ENCODE measurements at places on chromosomes 6 and 20.

DNA sequence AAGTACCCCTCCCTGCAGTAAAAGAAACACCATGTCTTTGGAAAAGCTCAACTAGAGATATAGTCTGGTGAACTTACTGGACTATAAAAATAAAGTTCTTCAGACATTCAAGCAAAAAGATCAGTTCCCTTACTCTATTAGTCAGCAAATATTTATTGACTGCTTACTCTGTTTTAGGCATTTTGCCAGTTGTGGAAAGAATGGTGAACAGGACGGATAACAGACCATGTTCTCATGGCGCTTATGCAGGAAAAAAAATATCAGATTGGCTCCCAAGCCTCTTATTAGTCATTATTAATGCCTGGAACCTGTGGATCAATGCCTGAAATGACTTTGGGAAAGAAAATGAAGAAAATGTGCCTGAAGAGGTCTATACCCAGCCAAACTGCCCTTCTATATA, 282.2 kb upstream of the EPHA7 start:
- no peak for DNase-seq

GRCh38 chr6:12297363-12298016, 7.3 kb downstream of the EDN1 start:
- DNase-seq: no peak

GRCh38 chr6:150830439-150831165, 34.9 kb upstream of the MTHFD1L start:
- no peak for DNase-seq

DNA sequence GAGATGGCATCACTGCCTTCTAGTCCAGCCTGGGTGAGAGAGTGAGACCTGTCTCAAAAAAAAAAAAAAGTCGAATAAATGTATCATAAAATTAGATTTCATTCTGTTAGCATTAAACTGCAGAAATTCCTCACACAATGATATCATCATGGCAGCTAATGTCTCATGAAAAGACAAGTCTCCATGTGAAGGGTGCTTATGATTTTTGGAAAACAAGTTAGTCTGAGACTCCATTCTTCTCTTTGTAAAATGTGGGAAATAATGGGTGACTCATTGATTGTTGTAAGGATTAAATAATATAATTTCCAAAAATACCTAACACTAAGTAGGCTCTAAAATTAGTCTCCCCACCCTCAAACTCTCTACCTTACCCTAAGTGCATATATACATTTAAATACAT, 49.6 kb upstream of the CDYL start:
- DNase-seq: no peak

- no peak for DNase-seq
These were observed 189.6 kb downstream of the MYLK4 start for GRCh38 chr6:2560917-2561698.

DNA sequence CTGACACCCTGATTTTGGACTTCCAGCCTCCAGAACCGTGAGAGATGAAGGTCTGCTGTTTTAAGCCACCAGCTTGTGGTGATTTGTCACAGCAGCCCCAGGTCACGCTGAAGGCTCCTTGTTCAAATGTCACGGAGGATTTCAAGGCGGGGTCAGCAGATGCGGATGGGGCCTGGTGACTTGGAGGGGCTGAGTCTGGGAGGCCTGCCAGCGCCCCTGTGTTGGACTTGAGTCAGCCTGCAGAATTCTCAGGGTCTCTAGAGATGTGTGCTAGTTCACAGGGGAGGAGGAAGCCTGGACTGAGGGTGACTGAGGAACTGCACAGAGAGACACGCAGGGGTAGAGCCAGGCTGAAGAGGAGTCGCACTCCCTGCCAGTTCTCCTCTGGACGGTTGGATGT, 19.5 kb upstream of the TAF4 start:
- no peak for DNase-seq

DNA sequence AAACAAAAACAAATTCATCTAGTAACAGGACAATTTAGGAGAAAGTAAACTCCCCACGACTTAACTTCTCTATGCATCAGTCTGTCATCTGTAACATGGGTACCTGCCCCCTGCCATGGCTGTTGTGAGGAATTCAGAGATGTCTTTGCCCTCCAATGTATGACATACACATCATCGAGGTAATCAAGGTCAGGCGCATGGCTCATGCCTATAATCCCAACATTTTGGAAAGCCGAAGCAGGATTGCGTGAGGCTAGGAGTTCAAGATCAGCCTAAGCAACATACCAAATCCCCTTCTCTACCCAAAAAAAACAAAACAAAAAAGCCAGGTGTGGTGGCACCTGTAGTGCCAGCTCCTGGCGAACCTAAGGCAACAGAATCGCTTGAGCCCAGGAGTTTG, 9.0 kb downstream of the EEF1A1 start:
- no peak for DNase-seq

DNA sequence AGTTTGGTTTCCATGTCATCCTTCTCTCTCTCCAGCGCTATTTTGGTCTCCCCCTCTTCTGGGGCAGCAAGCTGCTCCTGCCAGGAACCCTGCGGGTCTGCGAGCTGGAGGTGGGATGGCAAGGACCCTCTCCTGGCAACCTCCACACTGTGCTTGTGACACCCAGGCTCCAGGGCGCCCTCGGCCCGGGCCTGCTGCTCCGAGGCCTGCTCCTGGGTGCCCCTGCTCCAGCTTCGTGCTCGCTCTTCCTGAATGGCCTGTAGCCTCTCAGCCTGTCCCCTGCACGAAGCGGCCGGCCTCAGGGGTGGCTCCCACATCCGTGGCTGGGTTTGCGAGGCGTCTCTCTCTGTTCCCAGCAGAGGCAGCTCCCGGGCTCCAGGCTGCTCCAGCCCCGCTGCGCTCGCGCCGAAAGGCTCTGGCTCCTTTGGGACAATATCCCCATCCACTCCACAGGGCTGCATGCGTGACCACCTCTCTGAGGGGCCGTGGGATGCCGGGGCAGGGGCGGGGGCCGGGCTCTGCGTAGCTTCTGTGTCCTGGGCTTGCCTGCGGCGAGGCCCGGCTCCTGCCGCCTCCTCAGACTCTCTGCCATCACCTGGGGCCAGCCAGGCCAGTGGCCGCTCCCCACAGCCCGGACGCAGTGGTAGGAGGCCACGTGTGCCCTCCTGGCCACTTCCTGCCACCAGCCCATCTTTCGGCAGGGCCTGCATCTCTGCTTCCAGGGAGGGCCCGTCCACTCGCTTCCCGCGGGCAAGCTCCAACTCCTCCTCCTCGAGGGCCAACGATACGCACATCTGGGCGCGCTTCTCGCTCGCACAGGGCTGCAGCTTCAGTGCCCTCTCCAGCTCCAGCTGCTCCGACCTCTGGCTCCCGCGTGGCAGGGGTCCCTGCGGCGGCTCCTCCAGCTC, 68.9 kb downstream of the GINS1 start:
- DNase-seq: no peak

DNA sequence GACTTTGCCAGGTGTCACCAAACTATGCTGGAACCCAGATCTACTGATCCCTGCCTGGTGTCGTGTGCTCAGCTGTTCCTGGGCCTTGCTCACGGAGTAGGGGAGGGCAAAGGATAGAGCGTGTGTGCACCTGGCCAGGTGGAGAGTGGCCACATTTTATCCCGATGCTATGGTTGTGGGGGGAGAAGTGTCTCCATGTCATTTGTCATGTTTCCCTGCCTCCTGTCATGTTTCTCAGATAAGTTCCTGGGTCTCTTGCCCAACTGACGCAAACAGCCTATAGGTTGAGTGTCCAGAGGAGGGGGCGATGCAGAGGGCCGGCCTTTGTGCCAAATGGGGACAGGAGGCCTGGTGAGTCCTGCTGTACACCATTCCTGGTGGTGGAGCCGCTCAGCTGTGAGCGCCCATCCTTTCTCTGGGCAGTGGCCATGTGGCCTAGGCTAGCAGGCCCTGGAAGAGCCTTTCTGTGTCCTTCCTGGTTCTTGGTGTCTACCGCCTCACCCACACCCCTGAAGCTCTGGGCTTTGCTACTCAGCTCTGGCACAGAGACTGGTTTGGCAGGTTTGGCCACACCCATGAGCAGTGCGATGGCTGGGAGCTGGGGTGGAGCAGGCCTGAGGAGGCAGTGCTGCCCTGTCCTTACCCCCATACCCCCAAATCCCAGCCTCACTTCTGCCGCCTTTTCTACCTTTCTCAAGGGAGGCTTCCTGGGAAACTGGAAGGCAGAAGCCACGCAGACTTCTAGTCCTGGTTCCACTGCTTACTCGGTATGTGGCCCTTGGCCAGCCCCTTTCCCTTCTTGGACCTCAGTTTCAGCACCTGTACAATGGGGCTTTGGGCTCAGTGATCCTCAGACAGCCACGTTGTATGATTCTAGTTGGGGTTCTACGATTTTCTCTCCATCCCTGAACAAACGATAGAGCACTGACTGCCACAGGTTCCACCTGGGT, 32.3 kb upstream of the EPB41L1 start:
- DNase-seq: no peak

GRCh38 chr20:56348305-56348693, 10.5 kb upstream of the FAM210B start:
- DNase-seq: no peak

GRCh38 chr20:8321001-8321400, 188.9 kb downstream of the PLCB1 start:
- no peak for DNase-seq

GRCh38 chr6:121033091-121033490, 301.2 kb downstream of the TBC1D32 start:
- DNase-seq: no peak

- DNase-seq: no peak
These were observed 24.3 kb upstream of the NHSL1 start for GRCh38 chr6:138523347-138524210.

- no peak for DNase-seq
These were observed 22.1 kb upstream of the RALGAPA2 start for GRCh38 chr20:20734475-20734948.

- no peak for DNase-seq
These were observed 6.4 kb downstream of the FBXL4 start for GRCh38 chr6:98941319-98941718.

DNA sequence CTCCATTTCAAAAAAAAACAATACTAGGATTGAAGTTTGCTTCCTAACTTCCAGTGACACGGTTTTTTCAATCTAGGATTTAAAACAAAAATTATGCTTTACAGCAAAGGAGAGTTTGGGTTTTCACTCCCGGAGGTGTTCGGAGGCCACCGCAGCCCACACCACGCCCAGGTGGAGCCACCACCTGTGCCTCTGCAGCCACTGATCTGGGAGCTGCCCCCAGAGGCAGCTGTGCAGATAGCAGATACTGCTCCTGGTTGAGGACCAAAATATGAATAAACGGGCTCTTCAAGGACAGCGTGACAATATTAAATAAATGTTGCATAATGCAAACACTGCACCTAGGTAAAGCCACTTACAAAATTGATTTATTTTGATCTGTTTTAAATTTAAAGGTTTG, 30.2 kb downstream of the DLL1 start:
- no peak for DNase-seq

DNA sequence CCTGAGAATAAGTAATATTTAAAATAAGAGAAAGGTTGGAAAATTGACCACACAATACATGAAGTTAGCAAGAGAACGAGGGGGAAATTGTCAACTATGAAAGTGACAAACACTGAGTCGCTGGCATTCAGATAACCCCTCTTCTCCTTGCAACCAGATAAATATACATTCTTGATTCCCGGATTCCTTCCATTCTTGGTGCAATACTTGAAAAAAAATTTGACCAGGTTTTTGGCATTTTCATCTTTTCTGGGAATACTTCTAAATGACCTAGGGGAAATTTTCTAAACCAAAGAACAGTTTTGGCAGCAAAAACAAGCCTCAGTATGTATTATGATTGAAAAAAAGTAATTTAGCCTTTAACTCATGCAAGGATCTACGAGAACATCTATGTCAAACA, 164.0 kb downstream of the PDE7B start:
- no peak for DNase-seq

- no peak for DNase-seq
These were observed 269.5 kb upstream of the CITED2 start for GRCh38 chr6:139643986-139644385.

DNA sequence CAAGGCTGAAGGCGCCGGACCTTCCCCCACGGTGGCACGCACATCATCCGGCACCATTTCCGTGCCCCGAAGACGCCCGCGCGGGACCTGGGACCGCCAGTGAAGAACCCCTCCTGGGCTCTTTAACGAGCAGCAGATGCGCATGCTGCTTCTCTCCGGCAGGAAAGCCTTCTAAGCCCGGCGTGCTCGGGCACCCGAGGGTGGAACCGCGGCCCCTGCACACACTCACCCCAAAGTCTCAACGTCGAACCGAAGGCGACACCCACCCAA, 240 bp downstream of the FOXQ1 start:
- no peak for DNase-seq

GRCh38 chr6:136249336-136249735, 775 bp downstream of the MTFR2 start:
- no peak for DNase-seq

GRCh38 chr6:88584581-88585275, 378.7 kb downstream of the RNGTT start:
- DNase-seq: no peak

- no peak for DNase-seq
These were observed at the start of gene GMEB2 for GRCh38 chr20:63626424-63627128. TSS of gene GMEB2 (minus strand) at chr20:63627101. CDS start at chr20:63619397, 7,704 bp downstream.

DNA sequence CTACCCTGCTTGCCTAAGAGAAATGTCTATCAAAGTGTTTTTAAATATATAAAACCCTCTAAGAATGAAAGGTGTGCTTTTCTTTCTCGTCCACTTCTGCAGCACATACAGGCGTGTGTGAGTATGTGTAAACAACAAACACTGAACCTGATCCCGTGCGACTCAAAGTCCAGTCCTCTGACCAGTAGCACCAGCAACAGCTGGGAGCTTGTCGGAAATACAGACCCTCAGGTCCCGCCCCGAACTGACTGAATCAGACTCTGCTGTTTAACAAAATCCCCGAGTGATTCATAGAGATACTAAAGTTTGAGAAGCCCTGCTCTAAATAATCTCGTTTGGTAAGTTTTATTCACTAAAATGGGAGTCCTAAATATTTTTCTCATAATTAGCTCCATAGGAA, 208.0 kb upstream of the KCNQ5 start:
- no peak for DNase-seq

DNA sequence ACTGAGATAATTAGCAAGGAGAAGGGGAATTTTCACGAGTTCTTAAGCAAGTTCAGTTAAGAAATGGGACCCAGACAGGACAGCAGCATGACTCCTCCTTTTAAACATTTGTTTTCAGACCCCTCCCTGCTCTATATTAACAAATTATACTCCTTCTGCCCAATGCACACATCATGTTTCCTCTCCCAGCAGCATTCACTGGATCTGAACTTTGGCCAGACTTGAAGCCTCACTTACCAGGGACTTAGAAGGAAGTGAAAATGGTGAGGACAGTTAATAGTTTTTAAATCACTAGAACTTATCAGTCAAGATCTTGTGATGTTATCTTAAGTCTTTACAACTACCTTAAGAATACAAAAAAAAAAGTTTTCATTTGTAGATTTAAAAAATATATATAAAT, 1174.7 kb upstream of the MAP3K7 start:
- DNase-seq: no peak
